ENCODE measurements at places on chromosomes 6 and 20.

DNA sequence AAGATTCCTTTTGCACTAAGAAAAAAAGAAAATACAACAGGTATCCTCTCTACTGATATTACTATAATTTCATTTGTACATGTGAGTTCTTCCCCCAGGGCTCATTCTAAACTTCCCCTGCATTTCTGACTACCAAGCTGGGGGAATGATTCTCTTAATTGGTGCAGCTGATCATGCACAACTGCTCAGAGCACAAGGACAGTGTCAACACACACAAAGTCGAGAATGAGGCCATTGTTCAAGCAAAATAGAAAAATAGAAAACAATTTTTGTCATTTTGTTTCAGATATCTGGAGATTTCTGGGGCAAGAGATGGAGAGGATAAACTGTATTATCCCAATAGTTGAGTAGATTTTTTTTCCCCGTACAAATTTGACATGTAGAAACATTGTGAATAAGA is 236.3 kb downstream of the HAO1 start:
- DNase-seq, result no peak

GRCh38 chr6:143688681-143689080 is 10.9 kb downstream of the PHACTR2 start:
- no peak for DNase-seq

DNA sequence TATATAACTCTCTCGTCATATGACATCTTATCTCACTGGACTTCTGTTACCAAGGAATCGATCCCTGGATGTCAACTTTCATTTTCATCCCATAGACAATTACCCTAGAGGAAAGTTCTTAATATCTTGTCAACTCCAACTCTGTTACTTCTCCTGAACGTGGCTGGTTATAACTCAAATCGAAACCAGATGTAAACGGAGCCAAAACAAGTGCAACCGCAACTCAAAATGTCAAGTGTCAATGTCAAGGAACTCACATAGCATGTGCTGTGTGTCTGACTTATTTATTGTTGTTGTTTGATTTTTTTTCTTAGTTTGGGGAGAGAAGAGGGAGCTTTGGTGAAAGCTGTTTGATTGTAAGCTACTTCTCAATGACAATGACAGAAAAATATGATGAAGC is 108.6 kb downstream of the VIP start:
- DNase-seq, result no peak

- DNase-seq, result no peak
These were observed 11.7 kb upstream of the IGF2R start for GRCh38 chr6:159957071-159957673.

DNA sequence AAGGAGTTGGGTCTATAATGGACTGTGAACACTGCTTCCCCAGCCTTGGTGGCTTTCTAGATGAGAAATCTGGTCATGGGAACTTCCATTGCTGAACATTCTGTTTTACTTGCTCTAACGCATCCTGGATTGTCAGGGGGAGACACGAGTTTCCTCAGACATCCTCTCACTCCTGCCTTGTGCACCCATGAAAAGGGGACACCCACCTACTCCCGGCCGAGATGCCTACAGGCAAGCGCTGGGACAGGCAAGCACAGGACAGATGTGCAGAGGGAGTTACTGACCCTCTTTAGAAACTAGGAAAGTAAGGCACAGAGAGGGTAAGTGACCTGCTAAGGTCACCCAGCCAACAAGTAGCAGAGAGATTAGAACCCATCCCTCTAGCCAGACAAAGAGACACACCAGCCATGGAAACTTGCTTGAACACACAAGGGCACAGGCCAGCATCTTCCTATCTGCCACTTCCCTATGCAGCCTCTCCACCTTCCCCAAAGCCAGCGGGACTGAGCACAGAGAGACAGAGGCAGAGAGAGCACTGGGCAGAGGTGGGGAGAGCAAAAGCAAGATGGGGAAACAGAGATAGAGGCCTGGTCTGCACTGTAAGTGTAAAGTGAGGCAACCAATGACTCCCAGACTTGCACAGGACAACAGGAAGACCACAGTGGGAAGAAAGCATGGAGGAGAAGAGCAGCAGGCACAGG is 845 bp upstream of the SFTA2 start:
- DNase-seq, result no peak

- DNase-seq, result no peak
These were observed 118.2 kb downstream of the SULF2 start for GRCh38 chr20:47667086-47667485.

- no peak for DNase-seq
These were observed 16.1 kb downstream of the LMBRD1 start for GRCh38 chr6:69780585-69781178.

- no peak for DNase-seq
These were observed 72.9 kb downstream of the CDH26 start for GRCh38 chr20:60031107-60031506.

GRCh38 chr6:139367810-139368351 is 6.6 kb downstream of the CITED2 start:
- no peak for DNase-seq

- DNase-seq, result peak; percentile 69
These were observed 105.1 kb upstream of the CNKSR3 start for GRCh38 chr6:154615483-154616025.

DNA sequence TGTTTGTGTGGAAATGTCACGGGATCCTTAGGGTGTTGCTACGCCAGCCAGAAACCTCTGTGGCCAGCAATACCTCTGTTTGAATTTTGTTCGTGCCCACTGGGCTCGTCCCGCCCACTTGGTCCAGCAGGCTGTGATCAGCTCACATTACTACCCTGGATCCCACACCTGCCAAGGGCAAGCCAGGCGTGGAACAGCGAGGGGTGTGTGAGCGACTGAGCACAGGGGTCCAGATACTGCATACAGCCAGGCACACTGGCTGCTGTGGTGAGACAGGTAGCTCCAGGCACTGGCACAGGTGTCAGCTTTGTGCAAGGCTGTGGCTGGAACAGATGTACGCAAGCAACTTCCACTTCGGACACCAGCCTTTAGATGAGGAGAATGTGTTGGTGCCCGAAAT is 718.9 kb downstream of the EPHA7 start:
- DNase-seq, result no peak

GRCh38 chr6:51466427-51466826 is 621.0 kb downstream of the PKHD1 start:
- no peak for DNase-seq

DNA sequence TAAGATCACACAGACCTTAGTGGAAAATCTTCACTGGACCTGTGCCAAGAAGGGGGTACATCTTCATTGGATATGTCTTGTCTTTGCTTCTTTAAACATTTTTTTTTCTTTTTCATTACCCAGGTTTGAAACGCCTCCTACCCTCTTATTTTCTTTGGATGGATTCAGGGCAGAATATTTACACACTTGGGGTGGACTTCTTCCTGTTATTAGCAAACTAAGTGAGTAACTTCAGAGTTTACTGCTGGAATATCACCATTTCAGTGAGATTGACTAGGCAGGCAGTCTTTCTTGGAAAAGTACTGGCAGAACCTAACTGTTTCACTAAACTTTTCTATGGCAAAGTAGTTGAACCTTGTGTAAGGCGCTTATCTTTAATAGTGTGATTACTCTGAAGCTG is 47.0 kb downstream of the ENPP1 start:
- DNase-seq, result no peak

DNA sequence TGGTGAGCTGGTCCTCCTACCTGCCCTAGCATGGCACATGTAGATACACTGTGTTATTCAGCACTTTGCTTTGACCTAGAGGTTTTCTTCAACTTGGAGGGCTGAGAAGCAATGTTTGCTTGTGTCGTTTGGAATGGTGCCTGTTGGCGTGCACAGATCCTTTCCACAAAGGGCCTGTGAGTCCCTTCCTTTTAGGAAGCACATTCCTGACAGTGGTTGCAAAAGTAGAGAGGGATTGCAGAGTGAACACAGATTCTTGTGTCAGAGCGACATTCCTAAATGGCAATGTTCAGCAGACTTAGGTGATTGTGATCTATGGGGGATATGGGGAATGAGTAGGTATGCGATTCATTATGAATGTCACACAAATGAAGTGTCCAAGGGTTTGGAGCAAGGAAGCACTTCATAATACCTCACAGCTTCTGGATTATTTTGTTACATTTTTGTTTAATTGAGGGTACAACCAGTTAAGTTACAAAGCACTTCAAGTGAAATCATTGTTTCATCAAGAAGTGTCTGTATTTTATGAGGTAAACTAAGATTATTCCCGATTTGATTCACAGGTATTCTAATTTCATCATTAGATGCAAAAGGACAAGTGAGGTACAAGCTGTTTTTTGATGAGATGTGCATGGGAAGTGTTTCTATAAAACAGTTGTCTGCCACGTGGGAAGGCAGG is 713 bp upstream of the RNF144B start:
- DNase-seq, result peak; percentile 36

- DNase-seq, result no peak
These were observed 28.9 kb upstream of the CD83 start for GRCh38 chr6:14088600-14089192.

GRCh38 chr6:113110211-113110610 is 746.9 kb upstream of the MARCKS start:
- no peak for DNase-seq

GRCh38 chr20:46690219-46691106 is 1.2 kb upstream of the TP53RK start:
- no peak for DNase-seq

DNA sequence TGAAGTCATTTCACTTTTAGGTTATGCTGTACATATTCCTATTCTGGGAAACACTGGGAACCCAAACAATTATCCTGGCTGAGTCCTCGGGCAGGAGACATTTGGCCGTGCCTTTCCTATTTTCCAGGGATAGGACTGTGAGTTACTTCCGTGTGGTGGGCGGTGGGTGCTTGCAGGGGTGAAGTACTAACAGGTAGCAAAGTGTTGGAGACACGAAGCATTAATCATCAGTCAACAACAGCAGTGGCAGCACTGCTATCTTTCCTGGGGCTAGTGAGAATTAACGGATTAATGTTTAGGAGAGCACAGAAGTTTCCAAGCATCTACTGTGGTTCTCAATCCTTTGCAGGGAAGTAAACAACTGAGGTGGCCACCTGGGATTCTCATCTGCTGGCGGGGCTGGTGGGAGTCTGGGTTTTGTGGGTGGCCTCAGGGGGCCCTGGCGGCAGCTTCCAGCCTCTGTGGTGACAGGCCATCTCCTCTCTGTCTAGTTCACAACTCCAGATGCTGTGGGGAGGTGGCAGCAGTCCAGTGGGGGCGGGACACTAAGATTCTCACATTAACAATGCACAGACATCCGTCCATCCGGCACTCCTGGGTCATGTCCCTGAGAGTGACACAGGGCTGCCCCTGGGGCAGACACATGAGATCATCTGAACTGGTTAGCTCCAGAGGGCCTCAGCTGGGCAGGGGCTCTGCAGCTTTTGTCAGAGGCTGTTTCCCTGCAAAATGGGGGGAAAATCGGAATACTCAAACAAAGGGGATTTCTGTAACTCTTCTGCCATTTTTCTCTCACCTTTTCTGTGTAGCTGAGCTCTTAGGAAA is 90.9 kb downstream of the GJA10 start:
- DNase-seq, result peak; percentile 27

- no peak for DNase-seq
These were observed 182.3 kb downstream of the CDH4 start for GRCh38 chr20:61434341-61434781.

DNA sequence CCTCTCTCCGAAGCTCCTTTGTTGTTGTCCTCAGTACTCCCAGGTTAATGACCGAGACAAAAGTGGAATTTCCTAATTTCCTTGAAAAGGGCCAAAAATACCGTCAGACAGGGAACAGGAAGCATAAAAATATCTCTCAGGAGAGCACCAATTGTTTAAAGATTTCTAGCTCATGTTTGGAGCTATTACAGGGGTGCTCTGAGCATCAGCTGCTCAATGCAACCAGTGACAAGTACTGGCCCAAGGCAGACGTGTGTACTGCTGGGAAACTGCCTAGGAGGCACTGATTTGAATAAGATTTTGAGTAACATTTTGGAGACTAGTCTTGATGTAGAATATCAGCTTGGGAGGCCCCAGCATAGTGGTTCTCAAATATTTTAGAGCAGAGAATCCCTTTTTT is 17.3 kb downstream of the LAMA4 start:
- DNase-seq, result no peak

- no peak for DNase-seq
These were observed 492.9 kb downstream of the UTRN start for GRCh38 chr6:144778056-144778455.

DNA sequence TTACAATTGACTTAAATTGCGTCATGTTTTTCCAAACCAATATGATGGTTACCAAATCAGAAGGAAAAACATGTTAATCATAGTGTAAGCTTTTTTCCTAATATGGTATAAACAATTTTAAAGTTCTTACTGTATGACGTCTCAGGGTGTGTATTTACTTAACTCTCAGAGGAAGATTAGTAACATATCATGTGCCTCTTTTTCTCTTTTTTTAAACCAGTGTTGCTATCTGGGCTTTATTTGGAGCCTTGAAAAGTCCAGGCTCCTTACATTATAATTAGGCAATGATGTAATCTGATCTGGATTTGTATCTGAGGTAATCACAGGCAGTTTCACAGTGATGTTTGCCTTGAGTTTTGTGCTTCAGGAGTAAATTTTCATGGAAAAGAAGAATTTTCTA is 20.4 kb upstream of the RAB23 start:
- peak; percentile 61 for DNase-seq

GRCh38 chr6:100892116-100892515 is 11.0 kb upstream of the ASCC3 start:
- no peak for DNase-seq

DNA sequence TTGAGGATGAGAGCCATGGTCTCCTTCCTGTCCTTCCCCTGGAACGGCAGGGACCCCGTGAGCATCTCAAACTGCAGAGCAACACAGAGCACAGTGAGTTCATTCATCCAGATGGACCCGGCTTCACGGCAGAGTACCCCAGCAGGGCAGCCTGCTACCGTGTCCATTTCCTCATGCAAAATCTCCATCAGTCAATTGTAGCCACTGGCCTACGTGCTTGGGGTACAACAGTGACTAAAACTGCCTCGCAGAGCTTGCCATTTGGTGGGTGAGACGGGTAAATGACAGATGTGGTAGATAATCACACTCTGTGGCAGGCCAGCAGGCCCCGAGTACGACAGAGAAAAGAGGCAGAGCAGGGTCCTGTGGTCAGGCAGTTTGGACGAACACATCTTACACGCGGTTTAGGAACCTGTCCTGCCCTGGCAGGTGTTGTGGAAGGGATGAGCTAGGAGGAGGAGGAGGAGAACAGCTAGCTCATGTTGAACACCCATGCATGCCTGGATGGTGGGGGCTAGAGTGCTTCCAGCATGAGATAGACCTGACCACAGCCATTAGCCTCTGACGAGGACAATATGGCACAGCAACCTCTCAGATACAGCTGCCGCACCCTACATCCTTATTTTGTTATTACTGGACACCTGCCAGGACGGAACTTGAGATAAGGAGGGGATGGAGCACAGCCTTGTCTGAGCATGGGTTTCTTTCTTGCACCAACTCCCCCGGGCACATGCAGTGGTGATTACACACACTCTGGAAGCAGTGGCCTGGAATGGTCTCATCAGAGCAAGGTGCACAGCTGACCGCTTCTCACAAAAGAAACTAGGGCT is 95.6 kb downstream of the RAMACL start:
- DNase-seq, result no peak

GRCh38 chr6:159680104-159680503 is 12.9 kb downstream of the SOD2 start:
- DNase-seq, result no peak
